ENCODE measurements at places on chromosomes 16 and 17.

DNA sequence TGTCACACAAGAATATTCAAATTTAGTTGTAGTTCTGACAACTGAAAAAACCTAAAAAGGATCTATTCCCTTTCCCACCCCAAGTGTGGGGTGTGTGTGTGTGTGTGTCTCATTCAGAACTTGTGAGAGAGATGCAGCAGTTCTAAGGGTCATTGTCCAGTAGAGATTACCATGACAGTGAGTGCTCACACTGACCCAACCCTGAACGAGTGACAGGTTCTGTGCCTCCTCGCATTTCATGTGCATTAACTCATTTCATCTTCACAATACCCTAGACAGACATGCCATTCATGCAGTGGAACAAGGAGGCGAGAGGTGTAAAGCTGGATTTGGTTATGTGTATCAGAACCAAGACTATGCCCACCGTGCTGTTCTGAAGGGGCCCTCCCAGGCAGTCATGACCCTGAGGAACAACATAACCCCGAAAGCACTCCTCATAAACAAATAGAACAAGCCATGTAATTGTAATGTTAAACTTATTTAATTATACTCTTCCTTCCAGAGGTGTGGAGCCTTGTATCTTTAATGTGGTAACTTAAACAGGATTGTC lies 102.1 kb downstream of the CLEC16A start:
- no peak for DNase-seq

GRCh38 chr17:28029044-28029443 lies 13.4 kb upstream of the NLK start:
- no peak for DNase-seq

DNA sequence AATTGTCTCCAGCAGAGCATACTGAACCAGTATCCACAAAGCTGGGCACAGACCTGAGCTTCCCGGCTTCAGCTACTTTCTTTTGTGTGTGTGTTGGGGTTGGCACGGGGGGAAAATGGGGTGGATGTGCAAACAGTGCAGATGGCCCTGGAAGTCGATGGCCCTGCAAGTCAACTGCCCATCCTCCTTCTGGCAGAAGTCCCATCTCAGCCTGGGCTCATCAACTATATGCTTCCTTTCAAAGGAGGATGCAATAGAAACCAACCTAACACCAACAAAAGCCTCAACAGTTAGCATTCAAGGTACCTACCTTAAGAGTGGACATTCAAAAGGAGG lies 55.7 kb downstream of the SOX9 start:
- DNase-seq, result no peak

DNA sequence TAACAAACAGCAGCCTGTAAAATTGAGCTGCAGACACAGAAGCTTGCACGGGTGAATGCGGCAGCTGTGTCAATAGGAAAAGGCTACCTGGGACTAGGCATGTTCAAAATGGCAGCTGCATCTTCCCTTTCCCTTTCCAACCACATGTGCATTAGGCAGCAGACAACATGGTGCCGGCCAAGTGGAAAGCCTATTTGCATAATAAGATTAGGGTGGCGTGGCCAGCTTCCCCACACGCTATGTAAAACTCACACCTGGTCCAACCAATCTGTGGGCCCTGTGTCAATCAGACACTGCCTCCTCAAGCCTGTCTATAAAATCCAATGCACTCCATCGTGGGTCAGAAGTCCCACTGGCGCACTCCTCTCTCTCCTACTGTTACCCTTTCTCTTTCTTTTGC lies 61.0 kb upstream of the RBBP6 start:
- no peak for DNase-seq

DNA sequence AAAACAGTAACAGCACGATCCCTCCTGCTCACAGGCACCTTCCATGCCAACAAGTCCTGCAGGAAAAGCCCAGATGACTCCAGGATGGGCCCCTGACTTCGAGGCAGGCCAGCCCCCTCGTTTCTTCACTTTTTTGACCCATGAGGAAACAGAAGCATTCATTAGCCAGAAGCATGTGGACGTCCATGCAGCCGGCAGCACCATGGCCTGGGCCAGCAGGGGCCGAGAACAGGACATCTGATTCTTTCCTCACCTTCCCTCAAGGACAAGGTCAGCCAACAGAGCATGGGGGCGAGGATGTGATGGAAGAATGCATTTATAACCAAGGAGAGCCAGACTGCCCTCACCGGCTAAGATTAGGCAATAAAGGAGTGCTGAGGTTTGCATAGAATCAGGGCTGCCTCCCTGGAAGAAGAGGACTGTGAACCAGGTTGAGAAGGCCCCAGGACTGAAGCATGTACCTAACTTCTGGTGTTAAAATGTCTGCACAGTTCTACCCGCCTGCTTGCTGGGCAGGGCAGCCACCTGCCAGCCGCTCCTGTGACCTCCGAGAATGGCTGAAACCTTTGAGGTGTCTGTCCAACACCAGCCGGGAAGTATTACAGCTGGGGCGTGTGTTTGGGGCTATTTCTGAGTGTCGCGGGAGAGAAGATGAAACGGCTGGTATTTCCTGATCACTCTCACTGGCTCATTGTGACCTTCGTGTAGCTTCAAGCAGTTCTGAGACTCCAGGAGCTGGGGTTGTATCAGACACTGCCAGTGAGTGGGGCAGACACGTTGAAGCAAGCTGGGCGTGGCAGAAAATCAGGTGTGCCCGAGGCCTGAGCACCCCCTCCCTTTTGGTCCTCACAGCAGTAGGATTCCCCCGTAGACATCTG lies 94.0 kb upstream of the TNRC6C start:
- DNase-seq, result no peak

- DNase-seq, result no peak
Observed at GRCh38 chr17:17412326-17412725, 64.5 kb upstream of the MED9 start.

DNA sequence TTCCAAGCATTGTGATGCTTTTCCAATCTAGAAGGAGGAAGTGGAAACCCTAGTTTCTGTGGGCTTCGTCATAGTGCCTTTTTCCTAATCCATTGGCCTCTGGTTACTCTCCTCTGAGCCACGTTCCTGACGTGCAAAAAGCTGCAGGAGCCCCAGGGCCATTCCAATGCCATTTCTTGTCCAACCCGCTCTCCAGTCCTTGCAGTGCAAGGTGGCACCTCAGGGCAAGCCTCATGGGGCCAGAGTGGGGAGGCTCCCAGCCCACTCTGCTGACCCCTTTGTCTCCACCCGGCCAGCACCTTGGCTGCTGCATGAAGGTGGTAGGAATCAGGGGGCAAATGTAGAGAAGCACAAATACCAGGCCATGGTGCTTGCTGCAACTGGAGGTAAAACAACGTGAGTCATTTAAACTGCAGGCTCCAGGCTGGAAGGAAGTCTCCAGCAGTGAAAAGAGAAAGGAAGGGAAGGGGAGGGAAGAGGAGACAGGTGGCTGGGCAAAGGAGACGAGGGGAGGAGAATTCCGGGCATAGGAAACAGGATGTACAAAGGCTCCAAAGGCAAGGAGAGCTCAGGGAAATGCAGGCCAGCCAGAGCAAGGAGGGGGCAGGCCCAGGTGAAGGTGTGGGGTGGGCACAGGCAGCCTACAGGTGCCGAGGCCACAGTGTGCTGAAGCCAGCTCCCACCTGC lies 168.2 kb upstream of the TNRC6C start:
- no peak for DNase-seq

- no peak for DNase-seq
Observed at GRCh38 chr17:44207743-44208142, 8.1 kb upstream of the ATXN7L3 start.

DNA sequence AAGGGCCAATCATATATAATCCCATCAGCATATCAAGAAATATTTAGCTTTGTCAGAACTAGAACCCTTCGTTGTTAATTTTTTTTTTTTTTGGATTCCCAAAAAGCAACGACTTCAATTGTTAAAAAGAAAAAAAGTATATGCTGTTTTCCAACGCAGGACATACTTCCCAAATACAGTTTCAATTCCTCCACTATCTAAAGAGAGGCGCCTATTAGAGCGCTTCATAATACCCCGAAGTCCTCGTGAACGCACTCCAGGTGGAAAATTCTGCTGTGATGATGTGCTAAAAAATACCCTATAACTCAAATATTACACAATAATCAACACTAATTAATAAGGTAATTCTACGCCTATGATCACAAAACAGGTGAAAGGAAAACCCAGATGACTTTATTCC lies 20.8 kb downstream of the GNA13 start:
- DNase-seq, result no peak

DNA sequence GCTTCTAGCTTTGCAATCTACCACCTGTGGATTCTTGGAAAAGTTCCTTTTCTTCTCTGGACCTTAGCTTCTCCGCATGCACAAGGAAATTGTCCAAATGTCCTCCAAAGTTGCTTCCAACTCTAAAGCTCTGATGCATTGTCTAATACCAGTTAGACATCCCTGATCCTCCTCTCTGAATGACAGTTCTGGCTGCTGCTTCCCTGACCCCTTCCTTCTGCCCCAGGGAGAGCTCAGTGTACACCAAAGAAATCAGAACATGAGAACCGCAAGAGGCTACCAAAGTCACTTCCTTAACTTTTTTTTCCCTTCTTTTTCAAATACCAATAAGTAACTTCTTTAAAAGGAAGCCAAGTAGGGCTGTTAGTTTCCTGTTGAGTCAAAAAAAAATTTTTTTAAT lies 79.7 kb upstream of the CES5A start:
- DNase-seq, result no peak

GRCh38 chr16:82653550-82654511 lies 27.1 kb downstream of the CDH13 start:
- peak; percentile 99 for DNase-seq

- DNase-seq, result no peak
Observed at GRCh38 chr17:30524847-30525246, 47.6 kb downstream of the GOSR1 start.

- DNase-seq, result no peak
Observed at GRCh38 chr16:21218153-21218552, 6.8 kb upstream of the ZP2 start.

DNA sequence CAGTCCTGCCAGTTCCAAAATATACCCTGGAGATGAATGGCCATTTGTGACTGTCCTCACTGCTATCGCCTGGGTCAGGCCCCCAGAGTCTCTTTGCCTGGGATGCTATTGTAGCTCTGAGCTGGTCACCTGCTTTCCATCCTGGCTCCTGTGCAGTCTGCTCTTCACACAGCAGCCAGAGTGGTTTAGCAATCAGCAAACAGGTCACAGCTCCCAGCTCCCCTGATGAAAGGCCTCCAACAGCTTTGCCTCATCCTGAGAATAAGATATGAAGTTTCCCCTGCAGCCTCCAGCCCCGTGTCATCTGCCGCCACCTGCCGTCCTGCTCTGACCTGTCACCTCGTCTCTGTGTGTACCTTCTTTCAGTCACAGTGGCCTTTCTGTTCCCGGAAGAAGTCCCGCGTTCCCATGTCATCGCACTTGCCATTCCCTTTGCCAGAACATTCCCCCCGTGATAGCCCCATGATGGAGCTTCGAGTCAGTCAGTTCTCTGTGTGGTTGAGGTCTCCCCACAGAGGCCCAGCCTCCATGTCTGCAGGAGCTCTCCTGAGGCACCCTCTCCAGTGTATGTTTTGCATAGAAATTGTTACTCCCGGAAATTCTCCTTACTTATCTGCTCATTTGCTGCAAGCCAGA lies 281.5 kb downstream of the SNX29 start:
- no peak for DNase-seq

GRCh38 chr17:18185832-18186626 lies 2.4 kb downstream of the ALKBH5 start:
- no peak for DNase-seq

DNA sequence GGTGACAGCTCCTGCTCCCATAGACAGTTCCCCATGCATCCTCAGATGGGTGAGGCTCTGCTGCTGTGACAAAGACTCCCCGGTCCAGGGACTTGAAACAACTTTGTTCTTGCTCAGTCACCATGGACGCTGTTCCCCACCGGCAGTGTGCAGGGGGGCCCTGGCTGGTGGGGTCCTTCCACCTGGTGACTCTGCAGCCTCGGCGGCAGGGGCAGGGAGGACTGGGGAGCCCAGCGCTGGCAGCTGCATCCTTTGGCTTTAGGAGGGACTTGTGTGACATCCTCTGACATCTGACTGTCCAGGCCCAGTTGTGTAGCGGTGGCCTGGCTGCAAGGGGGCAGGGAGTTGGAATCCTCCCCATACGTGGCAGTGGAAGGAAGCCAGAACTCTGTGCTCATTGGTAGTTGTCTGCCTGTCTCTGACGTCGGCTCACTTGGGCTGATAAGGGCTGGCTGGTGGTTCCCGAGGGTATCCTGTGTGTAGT lies 107.3 kb downstream of the CMIP start:
- no peak for DNase-seq

GRCh38 chr16:71493213-71493612 lies 4.1 kb upstream of the ZNF19 start:
- no peak for DNase-seq

GRCh38 chr17:61457226-61457983 lies 5.2 kb downstream of the TBX4 start:
- DNase-seq, result no peak

DNA sequence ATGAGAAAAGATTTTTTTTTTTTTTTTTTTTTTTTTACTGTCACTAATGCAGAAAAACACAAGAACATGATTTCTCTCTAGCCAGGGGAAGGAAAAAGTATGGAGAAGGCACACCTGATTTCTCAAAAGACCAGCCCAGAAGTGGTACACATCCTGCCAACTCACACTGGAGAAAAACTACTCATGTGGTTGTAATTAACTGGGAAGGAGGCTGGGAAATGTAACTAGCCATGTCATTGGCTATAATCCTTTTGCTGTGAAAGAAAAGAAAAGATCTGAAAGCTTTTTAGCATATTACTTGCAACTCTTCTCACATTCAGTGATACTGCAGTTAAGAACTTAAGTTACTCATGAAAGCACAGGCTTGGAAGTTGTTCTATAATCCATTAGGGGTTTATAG lies 195.9 kb upstream of the PMFBP1 start:
- DNase-seq, result no peak

DNA sequence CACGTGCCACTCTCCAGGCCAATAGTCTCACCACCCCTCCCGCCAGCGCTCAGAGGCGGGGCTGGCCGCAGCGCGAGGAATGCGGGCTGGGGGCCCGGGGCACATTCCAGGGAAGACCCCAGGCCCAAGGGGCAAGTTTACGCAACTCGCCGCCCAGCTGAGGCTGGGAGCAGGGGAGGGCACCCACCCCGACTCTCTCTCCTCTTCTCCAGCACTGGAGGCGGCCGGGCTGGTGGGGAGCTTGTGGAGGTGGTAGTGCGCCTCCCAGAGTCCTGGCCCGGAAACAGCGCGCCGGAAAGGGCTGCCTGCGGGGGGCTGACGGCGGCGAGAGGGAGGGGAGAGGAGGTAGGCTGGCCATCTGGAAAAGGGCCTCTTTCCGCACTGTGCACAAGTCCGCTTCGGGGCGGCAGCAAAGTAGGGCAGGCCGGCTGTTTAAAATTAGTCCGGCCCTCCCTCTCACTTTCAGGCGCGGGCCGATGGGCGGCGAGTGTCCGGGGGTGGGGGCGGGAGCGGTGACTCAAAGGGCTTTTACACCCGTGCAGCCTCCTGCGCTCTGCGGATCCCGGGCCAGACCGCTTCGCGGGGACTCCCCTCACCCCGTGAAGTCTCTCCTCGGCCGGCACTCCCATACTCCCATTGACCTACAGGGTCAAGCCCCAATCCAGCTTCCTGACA lies 1.1 kb downstream of the FHOD1 start:
- peak; percentile 91 for DNase-seq

DNA sequence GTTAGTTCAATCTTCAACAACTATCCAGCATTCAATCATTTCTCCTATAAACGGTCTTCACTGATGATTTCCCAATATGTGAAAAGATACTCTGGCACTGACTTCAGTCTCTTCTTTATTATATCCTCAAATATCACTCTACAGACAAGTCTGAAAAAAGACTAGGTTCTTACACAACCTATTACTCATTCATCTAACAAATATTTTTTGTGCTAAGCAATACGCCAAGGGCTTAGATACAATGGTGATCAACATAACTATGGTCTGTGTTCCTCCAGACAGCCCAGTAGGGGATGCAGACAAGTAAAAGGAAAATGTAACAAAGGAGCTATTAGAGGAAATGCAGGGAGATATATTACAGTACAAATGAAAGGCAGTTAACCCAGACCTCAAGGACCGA lies 63.9 kb downstream of the MYO1D start:
- no peak for DNase-seq
